SIG-M5 (cell line): ENCODE measurements at places on chromosomes 5 and 9.

- DNase-seq: no peak
Observed at GRCh38 chr5:62690421-62690820, 111.8 kb downstream of the LRRC70 start.

- no peak for DNase-seq
Observed at GRCh38 chr9:125626187-125626586, 80.8 kb downstream of the MAPKAP1 start.

DNA sequence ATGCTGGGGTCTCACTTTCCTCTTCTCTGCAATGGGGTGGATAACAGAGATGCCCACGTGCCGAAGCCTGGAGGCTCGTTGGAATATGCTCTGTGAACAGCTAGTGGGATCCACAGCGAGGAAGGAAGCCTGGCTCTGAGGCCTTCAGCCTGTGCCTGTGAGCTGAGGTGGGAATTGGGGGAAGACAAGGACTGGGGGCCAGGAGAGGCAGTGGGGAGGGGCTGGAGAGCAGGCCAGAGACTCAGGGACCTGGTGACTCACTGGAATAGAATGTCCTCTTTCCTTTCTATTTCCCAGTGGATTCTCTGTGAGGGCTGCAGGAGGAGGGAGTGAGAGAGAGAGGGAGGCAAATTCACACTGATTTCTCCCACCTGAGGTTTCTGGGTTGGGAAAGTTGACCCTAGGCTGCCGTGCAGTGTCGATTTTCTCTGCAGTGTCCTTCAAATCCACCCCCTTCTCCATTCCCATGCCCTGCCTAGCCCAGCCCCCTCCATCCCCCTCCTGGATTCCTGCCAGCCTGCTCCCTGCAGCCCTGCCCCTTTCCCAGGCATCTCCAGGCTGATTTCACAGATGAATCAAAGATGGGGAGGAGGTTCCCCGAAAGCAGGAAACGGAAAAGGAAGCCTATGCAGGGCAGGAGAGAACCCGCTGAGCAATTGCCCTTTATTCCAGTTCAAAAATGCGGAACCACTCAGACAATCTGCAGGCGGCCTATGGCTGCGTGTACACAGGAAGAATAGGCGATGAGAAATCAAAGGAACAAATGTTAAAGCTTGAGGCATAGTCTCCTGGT, 1.4 kb upstream of the SPAAR start:
- DNase-seq: no peak

DNA sequence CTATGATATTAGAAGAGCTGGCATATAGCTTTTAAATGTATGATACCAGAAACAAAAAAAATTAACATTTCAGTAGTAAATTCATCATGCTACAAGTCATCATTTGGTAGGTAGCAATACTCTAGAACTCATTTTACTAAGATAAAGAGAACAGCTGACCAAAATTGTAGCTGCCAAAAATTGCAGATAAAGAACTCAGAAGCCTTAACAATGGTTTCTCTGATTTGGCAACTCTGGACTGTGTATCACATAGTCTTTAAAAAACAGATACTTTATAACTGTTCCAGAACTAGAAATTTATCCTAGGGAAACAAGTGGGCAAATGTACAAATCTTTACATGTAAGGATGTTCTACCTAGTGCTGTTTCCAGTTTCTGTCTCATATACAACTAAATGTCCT, 33.9 kb downstream of the ZFR start:
- no peak for DNase-seq

- no peak for DNase-seq
Observed at GRCh38 chr9:82781921-82782392, 281.0 kb downstream of the RASEF start.
